ENCODE measurements at places on chromosomes 3 and 15.

- DNase-seq = no peak
These were observed 2.2 kb downstream of the C3orf80 start for GRCh38 chr3:160227419-160227818.

- peak; percentile 51 for DNase-seq
These were observed 5.3 kb upstream of the SPESP1 start for GRCh38 chr15:68924866-68925560.

GRCh38 chr3:69320871-69321271 is 65.0 kb downstream of the FRMD4B start:
- no peak for DNase-seq

DNA sequence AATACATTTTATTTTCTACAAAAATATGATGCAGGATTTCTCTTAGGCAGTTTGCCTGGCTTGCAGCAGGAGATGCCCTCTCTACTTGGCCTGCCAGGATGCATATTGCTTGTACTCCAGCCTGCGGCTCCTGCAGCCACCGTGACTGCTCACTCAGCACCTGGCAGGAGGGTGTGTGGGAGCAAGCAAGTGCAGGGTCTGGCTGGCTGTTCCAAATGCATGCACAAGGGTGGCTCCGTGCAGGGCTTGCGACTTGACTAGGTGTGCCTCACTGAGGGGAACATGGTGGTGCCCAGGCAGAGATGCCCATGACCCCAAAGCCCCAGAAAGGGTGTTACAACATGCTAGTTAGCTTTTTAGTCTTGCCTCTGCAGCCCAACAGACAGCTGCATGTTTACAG is 1240.2 kb upstream of the ALCAM start:
- no peak for DNase-seq

DNA sequence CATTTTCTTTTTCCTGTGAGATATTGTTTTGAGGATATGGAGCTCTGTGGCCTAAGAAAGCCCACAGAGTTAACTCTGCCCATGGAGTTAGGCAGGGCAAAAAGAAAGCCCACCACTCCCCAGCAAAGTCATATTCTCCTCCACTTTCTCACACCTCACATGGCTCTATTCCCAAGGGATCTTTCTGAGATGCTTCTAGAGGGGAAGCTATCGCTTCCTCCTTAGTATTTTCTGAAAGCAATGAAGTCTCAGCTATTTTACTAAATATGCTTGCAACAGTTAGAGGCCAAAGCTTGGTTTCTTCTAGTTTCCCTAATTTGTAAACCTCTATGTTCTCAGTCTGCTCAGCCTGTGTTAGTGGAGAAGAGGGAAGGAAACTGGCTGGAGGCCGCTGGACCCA is 80.3 kb upstream of the EOMES start:
- no peak for DNase-seq

DNA sequence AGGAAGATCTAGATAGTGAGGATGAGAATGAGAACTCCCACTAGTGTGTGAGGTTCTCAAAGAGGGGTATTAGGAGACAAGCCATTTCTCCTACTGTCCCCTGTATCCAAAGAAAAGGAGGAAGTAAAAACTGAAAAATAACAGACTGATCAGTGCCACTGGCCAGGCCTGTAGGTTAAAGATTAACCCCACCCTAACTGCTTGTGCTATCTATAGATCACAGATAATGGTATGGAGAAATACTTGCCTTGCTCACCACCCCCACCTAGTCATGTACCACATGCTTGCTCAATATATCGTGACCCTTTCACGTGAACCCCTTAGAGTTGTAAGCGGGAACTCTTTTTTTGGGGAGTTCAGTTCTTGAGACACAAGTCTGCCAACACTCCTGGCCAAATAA is 519.7 kb upstream of the FRG2C start:
- no peak for DNase-seq

- DNase-seq = no peak
These were observed 141.5 kb upstream of the TBL1XR1 start for GRCh38 chr3:177338697-177339219.

DNA sequence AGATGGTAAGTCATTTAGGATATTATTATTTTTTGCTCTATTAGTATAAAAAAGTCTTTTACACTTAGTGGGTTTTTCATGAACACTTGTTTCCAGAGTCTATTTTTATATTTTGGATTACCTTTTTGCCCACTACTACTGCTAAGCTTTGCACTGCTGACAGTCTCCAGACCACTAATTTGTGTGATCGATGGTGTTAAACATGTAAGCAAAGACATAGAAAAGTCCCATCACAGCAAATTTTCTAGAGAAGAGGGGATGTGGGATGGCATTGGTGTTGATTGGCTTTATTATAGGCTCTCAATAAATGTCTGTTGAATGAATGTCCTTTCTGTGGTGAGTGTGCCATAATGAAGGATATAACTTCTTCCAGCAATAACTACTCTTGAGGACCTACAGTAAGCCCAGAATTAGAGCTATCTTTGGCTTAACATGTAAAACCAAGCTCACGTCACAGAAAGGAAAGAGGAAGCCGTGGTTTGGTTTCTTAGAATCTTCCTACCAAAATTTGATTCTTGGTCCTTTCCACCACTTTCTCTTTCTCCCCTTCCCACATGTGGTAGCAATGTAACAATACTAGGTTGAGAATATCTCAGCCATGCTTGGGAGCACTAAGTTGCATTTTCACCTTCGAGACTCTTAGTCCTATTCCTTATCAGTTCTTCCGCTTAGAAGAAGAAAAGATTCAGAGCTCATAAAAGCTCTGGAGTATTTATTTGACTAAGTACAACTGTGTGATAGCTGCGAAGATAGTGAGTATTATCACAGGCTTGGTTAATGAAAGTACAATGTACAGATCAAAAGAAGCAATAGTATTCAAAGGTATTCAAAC is 90.6 kb upstream of the UMPS start:
- DNase-seq = no peak

DNA sequence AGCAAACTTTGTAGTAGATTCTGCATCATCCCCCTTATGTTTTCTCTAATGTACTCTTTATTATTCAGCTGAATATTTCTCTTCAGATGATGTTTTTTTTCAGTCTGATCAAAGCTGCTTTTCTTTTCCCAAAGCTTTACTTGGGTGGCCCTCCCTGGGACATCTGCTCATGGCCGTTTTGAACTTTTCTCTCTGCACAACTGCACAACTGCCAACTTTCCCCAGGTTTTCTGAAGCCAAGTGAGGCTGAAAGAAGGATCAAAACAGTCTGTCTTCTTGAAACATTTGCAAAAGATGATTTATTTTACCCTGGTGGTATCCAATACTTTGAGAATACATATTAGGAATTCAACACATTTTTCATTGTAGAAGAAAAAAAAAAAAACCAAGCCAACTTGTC is 43.0 kb downstream of the GASK1A start:
- DNase-seq = no peak

GRCh38 chr3:122898298-122898697 is 103.4 kb downstream of the SLC49A4 start:
- DNase-seq = no peak

- DNase-seq = no peak
These were observed 968 bp upstream of the TMEM266 start for GRCh38 chr15:76058714-76059319.

DNA sequence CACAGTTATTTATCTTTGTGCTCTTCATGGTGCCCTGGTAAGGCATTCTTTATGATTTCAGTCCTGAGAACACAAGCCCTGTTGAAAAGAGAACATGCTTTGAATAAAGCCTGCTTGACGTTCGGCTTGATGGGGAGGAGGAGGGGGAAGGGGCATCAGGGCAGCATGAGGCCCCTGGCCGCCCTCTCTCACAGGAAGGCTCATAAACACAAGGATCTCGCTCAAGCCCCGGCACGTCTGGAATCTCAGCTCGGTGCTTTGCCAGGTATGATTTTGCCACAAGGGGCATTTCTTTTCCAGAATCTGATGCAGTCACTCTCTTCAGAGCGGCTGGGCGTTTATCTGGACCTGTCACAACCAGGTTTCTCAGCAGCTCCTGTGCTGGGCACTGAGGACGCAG is 129.4 kb downstream of the DNAJB8 start:
- no peak for DNase-seq

DNA sequence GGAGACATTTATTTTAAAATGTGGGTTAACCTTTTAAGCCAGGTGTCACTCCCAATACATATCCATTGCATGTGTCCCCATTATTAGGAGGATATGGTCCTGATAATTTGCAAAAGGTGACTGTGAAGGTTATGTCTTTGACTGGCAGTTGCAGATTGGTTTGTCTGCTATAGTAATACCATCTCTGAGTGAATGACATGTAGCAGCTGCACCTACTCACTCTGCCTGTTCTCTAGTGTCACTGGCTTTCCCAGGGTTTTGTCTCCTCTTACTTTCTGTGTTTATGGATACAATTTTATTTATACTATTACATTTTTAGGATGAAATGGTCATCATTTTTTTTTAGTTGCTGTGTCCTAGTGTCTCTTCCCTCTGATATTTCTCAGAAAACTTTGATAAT is 393.2 kb downstream of the C3orf38 start:
- DNase-seq = no peak

GRCh38 chr15:44066211-44066827 is 128.8 kb downstream of the FRMD5 start:
- DNase-seq = peak; percentile 34

- no peak for DNase-seq
These were observed 4.2 kb downstream of the SPG21 start for GRCh38 chr15:64985366-64986033.

DNA sequence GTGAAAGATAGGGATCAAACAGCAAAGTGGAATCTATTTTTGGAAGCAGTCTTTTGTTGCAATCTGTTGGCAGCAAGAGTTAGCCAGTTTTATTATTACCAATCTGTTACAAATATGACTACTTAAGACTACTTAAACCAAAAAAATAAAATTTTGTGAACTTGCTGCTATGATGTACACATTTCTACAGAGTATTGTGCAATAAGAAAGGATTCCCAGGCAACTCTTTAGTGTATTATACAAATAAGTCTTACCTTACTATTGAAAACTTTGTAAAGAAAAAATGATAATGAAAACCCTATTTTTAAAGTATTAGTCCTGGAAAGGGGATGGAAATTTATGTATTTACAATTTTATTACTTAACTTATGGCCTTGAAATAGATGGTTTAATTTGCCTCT is 44.7 kb downstream of the CADM2 start:
- DNase-seq = no peak

GRCh38 chr15:66780973-66781718 is 79.1 kb downstream of the SMAD6 start:
- DNase-seq = no peak

- DNase-seq = no peak
These were observed 73.7 kb downstream of the CHDH start for GRCh38 chr3:53772562-53772961.

DNA sequence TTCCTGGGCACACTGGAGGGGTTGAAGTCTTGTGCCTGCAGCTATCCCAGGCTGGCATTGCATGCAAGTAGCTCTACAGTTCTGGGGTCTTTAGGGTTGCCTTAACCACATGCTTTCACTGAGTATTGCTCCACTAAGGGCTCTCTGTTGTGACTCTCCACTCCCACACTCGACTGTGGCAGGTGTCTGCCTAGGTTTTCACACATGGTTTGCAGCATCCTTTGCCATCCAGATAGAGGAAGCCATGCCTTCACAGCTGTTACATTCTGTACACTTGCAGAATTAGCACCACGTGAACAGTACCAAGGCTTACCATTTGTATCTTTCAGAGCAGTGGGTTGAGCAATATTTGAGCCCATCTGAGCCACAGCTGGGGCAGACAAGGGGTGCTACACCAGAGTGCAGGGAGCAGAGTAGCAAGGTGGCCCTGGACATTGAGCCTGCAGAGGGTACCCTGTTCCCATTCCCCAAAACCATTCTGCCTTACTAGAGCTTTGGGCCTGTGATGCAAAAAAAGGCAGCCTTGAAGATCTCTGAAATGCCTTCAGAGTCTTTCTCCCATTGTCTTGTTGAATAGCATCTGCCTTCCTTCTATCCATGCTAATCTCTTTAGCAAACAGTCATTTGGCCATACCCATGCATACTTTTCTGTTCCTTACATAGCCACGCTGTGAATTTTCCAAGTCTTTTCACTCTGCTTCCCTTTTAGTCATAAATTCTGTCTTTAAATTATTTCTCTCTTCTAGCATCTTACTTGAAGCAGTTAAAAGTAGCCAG is 95.2 kb upstream of the PLCL2 start:
- DNase-seq = no peak

DNA sequence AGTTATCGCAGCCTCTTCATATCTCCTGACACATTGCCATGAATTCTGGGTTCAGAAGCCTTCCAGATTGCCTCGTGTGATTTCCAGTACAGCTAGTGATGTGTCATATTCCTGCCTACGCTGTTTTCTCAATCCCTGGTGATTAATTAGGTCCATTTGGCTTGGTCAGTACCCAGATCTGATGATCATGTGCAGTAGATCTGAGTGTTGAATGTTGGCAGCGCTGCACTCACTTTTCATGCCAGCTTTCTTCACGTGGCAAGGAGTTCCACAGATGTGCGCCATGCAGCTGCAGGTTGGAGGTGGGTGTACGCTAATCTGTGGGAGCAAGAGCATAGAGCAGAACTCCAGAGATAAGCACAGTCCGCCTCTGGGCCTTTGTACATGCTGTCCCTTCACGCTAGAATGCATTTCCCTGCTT is 86.9 kb upstream of the COL6A5 start:
- no peak for DNase-seq

DNA sequence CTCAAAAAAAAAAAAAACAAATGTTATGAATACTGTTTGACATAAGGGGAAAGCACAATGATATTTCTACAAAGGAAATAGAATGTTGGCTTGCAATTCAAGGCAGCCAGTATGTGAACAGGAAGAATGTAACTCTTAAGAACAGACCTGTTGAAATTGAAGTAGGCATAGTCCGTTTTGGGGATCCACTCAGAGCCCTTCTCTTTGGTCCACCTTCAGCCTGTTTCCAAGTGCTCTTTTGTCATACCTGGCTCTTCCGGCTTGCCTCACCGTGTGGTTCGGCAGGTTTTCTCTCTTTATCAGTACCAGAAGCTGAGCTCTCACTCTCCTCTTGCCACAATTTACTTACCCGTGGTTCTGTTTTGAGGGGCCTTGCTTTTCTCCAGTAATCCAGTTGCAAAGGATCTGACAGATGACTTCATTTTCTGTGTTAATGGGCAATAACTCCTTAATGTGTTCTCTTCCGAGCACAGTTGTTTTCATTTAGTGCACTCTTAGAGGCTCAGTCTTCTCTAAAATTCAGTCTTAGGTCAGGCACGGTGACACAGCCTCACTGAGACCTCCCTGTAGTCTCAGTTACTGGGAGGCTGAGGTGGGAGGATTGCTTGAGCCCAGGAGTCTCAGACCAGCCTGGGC is 6.7 kb downstream of the ABHD17C start:
- no peak for DNase-seq
